Thyroid gland (tissue), 4 donors: ENCODE measurements at places on chromosomes 1 and 21.
A peak's percentile ranks its signal among the peaks of the same experiment; 100 is the strongest.

DNA sequence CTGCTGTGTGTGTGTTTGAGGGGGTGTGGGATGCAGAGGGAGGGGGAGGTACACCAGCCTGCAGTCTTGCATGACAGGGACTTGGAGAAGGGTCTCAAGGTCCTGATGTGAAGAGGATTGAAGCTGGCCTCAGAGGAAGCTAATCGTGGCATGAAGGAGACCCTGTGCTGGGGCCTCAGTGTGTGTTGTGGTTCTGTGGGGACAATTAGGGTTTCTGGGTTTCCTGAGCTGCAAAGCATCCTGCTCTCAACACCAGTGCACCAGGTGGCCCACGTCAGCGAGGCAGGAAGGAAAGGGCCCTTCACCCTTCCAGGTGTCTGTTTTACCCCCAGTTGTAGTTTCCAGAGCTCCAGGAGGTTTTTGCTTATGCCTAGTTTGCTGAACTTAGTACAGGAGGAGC lies 52.8 kb downstream of the TENT5C start:
- H3K27ac ChIP-seq = no peak overlapping the region
- H3K27me3 ChIP-seq = no peaks in the 10 kb centered on the region
- no peak for DNase-seq
- no peaks in the 10 kb centered on the region for H3K4me1 ChIP-seq

GRCh38 chr1:34013136-34013535 lies 149.3 kb downstream of the HMGB4 start:
- no peaks in the 10 kb centered on the region for H3K4me1 ChIP-seq
- no peak overlapping the region for H3K27ac ChIP-seq
- H3K27me3 ChIP-seq = no peaks in the 10 kb centered on the region
- H3K4me3 ChIP-seq = no peak overlapping the region
- no peaks in the 10 kb centered on the region for H3K36me3 ChIP-seq

DNA sequence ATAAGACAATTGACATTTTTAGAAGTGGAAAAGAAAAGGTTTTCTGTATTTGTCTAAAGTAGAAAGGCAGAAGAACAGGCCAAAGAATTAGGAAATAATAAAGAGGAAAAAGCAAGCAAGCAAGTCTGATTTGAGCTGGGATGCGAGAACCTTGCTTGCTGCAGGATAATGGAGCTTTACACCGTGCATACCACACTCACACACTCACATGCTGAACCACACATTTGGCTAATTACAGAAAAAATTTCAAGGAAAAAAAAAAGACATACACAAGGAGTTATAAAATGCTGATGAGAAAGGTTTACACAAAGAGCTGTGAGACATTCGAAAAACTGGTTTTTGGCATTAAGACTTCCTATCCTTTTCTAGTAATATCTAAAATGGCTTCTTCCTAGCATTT lies 593.9 kb downstream of the KIF26B start:
- H3K27ac ChIP-seq = no peak overlapping the region
- H3K4me3 ChIP-seq = no peak overlapping the region
- H3K36me3 ChIP-seq = no peaks in the 10 kb centered on the region

DNA sequence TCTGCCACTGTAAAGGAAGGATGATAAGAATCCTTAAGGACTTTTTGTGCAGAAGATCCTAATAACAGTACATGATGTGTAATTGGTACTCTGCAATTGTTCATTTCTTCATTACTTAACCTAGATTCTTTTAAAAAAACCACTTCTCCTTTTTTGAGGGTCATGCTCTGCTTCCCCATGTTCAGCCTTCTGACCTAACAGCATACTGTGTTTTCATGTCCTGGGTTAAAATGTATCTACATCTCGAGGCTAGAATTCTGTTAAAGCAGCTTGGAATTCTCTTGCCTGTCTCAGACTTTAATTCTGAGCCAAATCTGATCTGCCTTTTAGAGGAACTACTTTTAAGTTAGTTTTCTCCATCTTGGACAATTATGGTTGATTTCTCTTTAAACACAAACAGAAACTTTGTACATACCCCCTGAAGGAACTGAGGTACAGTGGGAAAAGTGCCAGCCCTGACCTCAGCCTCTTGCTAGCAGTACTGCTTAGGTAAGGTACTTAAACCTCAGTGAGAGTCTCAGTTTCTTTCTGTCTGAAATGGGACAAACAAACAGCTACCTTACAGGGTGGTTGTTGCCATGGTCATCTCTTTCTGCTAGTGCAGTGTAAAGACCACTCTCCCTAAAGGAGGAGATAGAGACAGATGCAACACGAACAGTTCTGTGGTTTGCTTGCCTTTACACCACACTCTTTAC lies 103.2 kb upstream of the DYNLT5 start:
- peak; percentile 5 for DNase-seq
- no peaks in the 10 kb centered on the region for H3K36me3 ChIP-seq

GRCh38 chr1:37901191-37901892 lies 42.0 kb upstream of the MTF1 start:
- no peaks in the 10 kb centered on the region for H3K27me3 ChIP-seq
- no peak overlapping the region for H3K4me3 ChIP-seq
- DNase-seq = no peak
- H3K4me1 ChIP-seq = no peaks in the 10 kb centered on the region
- H3K36me3 ChIP-seq = no peaks in the 10 kb centered on the region
- H3K27ac ChIP-seq = no peak overlapping the region

- peak overlapping the region; percentile 85 for H3K27ac ChIP-seq
- H3K27me3 ChIP-seq = no peaks in the 10 kb centered on the region
- peak; percentile 43 for DNase-seq
- no peaks in the 10 kb centered on the region for H3K36me3 ChIP-seq
- H3K4me1 ChIP-seq = peaks cover 40% of the 10 kb centered on the region
Observed at GRCh38 chr1:150552128-150552910, 3.1 kb downstream of the ADAMTSL4 start.

GRCh38 chr21:31865429-31865970 lies 7.3 kb upstream of the HUNK start:
- H3K4me3 ChIP-seq = no peak overlapping the region
- no peaks in the 10 kb centered on the region for H3K27me3 ChIP-seq
- H3K36me3 ChIP-seq = no peaks in the 10 kb centered on the region
- peaks cover 4% of the 10 kb centered on the region for H3K4me1 ChIP-seq

- H3K27ac ChIP-seq = no peak overlapping the region
- H3K4me3 ChIP-seq = no peak overlapping the region
- peaks cover 20% of the 10 kb centered on the region for H3K36me3 ChIP-seq
- H3K4me1 ChIP-seq = peaks cover 32% of the 10 kb centered on the region
- DNase-seq = no peak
Observed at GRCh38 chr1:16246961-16247360, 10.0 kb upstream of the CPLANE2 start.

DNA sequence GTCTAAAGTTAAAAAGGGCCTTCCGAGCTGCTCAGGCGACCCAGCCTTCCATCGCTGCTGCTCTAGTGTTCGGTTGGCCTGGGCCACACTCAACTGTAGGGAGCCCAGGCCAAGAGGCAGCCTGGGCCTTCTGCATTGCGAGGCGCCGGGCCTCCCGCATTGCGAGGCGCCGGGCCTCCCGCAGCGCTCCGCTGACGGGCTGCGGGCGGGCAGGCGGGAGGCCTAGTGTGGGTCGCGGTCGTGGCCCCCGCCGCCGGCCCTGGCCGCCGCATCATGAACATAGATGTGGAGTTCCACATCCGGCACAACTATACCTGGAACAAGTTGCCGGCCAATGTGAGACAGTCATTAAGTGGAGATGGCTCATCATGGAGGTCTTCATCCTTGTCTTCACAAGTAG lies 48.3 kb downstream of the PPIAL4G start:
- DNase-seq = no peak
- H3K36me3 ChIP-seq = no peaks in the 10 kb centered on the region
- no peaks in the 10 kb centered on the region for H3K27me3 ChIP-seq
- H3K27ac ChIP-seq = no peak overlapping the region
- no peak overlapping the region for H3K4me3 ChIP-seq
- H3K4me1 ChIP-seq = no peaks in the 10 kb centered on the region

DNA sequence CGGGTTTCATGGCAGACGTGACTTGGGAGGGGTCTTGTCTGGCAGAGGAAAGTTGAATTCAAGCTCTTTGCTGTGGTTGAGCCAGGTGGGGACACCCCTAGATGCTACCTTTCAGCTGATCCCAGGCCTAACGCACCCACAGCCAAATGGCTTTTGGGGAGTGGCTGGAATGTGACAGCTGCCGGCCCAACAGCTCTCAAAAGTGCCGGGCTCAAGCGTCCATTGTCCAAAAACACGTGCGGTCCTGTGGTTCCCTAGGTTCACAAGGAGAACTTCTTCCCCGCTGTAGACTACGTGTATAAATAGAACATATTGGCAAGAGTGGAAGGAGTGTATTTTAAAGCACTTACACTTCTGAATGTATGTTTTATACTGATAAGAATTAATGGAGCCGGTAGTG lies 87.1 kb upstream of the ARHGEF16 start:
- DNase-seq = peak; percentile 40
- H3K4me1 ChIP-seq = peaks cover 39% of the 10 kb centered on the region
- H3K36me3 ChIP-seq = no peaks in the 10 kb centered on the region
- H3K4me3 ChIP-seq = no peak overlapping the region

DNA sequence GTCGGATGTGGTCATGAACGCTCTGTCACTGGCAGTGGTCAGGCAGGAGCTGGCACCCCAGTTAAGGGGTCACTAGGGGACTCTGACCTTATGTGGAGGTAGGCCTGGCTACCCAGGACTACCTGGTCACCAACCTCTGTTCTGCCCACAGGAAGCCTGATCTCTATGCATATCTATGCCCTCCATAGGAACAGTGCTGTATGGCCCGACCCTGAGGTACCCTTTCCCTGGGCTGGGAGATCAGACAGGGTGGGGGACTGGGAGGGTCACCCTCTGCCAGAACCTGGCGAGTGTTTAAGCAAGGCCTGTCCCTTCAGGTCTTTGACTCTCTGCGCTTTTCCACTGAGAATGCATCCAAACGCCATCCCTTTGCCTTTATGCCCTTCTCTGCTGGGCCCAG lies 19.0 kb downstream of the CYP4B1 start:
- DNase-seq = no peak
- H3K36me3 ChIP-seq = peaks cover 6% of the 10 kb centered on the region
- H3K27ac ChIP-seq = no peak overlapping the region
- H3K4me1 ChIP-seq = peaks cover 6% of the 10 kb centered on the region

DNA sequence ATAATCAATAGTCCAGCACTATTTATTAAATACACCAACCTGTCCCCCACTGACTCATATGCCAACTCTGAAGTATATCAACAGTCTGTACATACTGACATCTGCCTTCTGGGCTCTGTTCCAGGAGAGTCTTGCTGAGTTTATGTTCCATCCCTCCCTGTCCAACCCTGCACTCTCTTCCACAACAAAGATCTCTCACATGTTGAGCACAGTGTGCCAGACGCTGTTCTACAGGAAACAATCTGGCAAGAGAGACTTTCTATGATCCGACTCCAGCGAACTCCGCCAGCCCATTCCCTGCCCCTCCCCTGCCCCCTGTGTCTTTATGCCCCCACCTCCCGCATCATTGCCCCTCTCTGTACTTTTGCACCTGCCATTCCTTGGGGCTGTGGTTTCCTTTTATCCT lies 3.4 kb downstream of the LACTBL1 start:
- H3K36me3 ChIP-seq = no peaks in the 10 kb centered on the region
- no peak overlapping the region for H3K27ac ChIP-seq
- no peaks in the 10 kb centered on the region for H3K27me3 ChIP-seq
- peak; percentile 7 for DNase-seq

DNA sequence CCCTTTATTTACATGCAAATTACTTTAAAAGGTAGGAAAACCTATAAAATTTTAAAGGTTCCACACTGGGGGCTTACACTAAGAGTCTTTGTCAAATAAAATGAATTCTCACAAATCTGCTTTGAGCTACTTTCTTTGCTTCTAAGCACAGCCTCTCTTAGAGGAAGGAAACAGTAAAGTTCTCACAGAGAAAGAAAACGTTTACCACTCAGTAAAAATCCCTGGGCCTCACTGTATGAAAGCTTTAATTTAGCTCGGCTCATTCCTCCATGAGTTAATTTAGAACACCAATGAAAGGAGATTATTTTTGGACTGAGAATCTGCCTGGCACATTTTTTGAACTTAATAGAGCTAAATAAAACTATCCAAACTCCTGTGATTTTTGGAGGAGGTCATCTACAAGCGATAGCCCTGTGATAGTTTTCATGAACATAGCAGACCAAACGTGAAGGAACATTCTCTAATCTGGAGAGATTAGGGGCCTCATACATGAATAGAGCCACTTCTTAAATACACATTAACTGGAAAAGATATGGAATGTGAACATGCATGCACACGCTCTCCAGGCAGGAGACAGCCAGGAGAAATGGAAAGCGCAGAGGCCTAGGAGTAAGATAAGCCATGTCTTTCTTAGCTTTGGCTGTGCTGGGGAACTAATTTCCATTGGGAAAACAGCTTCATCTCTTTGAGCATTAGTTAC lies 32.8 kb downstream of the PRRX1 start:
- no peaks in the 10 kb centered on the region for H3K36me3 ChIP-seq
- peaks cover 13% of the 10 kb centered on the region for H3K4me1 ChIP-seq
- no peaks in the 10 kb centered on the region for H3K27me3 ChIP-seq
- no peak overlapping the region for H3K4me3 ChIP-seq

DNA sequence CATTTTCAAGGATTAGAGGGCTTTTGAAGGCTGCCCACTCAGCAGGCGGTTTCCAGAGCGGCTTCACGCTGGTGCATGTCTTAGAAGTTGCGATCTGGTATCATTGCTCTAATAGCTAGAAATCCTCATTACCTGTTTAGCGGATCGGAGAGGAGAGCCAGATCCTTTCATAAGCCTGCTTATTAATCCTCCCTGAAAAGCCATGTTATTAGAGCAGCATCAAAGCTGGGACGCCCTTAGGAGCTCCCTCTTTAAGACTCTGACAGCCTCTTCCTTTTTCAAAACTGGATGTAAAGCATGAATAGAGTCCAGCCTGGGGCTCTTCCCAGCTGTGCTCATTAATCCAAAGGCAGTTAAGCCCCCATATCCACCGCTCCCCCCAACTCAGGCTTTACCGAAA lies 13.9 kb upstream of the CTSE start:
- H3K4me3 ChIP-seq = no peak overlapping the region
- H3K27ac ChIP-seq = peak overlapping the region; percentile 53
- DNase-seq = peak; percentile 69
- no peaks in the 10 kb centered on the region for H3K36me3 ChIP-seq
- H3K4me1 ChIP-seq = peaks cover 42% of the 10 kb centered on the region
